ENCODE measurements at places on chromosomes 7 and 10. TPM values are rescaled to one million over a fixed set of nuclear protein-coding genes. Genes with fewer than 3 reads are reported as not detected.

- DNase-seq = no peak
Observed at GRCh38 chr10:112793202-112793921, 156.7 kb upstream of the TCF7L2 start.

GRCh38 chr10:79483948-79484347 lies 28.4 kb upstream of the EIF5AL1 start:
- no peak for DNase-seq

- peak; percentile 28 for DNase-seq
Observed at GRCh38 chr7:100434297-100435144, 1.8 kb downstream of the PPP1R35 start.

The TYSND1 gene
- 11.3 TPM for total RNA-seq

The SLC35G1 gene
- 5.7 TPM for total RNA-seq

DNA sequence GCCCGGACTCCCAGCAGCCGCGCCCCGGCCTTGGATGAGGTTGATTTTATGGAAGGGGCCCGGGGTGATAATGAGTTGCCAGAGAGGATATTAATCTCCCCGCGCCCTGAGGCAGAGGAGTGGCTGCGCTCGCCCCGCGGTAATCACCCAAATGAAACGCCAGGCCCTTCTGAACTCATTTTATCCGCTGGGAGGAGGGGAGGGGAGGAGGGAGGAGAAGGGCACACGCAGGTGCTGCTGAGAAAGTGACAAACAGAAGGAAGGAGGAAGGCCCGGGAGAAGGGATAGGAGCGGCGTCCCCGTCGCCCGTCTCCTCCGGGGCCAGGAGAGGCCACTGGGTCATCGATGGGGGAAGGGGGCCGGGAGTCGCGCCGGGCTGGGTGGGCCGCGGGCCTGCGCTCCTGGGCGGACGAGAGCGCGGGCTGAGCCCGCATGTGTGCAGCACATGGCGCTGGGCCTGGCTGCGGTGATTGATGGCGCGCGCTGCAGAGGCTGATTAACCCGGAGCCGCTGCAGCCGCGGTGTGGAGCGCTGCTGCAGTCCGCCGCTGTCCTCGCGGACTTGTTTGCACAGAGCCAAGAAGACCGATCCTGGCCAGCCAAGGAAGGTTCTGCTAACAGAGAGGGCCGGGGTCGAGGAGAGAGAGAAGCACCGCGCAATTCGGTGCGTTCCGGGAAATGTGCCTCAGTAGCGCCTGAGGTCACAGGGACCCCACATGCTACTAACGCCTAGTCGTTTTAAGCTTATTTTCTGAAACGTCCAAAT lies 6.5 kb downstream of the MNX1 start:
- no peak for DNase-seq

DNA sequence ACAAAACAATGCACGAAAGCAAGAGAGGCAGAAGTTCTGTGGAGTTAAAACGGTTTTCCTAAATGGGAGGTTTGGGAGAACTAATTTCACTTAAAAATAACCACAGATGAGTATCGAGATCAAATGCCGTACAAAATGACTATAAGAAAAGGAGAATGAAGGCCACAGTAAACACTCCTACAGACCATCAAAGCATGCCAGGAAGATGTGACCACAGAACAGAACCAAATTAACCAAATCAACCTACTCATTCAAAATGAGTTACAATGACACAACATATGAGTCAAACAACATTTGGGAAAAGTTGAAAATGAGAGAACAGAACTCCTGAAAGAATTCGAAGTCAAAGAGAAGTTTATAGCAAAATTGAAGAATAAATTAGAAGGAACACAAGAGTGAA lies 24.3 kb upstream of the DOCK1 start:
- DNase-seq = no peak

The FXYD4 gene
- total RNA-seq = 6.0 TPM

The AEBP1 gene
- total RNA-seq = 195 TPM

The AOC1 gene
- 0.34 TPM for total RNA-seq

The FEZF1 gene
- not detected for total RNA-seq

DNA sequence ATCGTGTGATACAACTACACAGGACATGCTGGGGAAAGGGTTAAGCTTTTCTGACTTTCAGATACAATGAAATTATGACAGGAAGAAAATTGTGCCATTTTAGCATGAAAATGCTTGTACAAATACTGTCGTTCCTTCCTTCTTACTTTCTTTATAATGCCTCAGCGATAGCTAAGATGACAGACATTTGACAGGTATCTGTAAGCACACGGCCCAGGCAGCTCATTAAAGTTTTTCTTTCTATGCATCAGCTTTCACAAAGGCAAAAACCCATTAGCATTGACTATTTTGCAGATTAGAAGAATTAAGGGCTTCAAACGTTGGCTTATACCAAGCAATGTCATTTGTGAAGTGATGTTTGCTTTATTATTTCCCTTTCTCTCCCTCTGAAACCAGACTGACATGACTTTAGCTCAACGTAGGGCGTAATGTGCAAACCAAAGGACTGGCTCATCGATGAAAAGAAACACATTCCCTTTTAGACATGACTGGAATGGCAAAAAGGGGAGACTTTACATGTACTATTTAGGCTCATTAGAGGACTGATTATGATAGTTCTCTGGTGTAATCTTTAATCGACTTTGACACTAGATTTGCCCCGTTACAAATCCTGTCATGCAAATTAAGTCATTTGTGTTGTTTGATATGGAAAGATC lies 258.4 kb upstream of the SP8 start:
- no peak for DNase-seq

The MBL2 gene
- not detected for total RNA-seq

DNA sequence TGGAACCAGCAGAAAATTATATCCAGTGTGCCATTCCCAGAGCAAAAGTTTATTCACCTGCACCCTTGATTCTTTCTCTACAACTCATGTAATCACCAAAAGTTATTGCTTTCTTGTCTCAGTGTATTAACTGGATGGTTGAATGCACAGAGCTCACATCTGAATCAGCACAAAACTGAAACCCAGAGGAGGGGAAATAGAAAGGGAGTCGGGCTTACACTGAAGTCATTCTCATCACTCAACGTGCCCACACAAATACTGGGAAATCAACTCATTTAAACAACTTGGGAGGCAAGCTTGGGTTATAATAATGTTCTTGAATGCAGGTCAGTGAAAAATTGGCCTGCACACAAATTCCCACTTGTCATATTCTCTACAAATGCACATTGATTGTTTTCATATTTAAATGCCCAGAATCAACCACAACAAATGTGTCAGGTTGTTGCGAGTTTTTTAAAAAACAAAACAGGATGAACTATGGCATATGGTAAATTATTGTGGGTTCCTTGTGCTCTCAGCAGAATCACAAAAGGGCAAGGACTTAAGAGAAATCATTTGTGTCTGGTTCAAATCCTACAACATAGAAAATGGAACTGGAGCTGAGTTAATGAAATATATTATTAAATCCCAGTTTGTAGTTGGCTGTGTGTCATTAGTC lies 125.9 kb upstream of the NOBOX start:
- no peak for DNase-seq

GRCh38 chr7:46282155-46282554 lies 361.1 kb upstream of the IGFBP3 start:
- DNase-seq = no peak

The SLC16A12 gene
- total RNA-seq = 1.5 TPM

The MET gene
- 70.0 TPM for total RNA-seq

The SLC18A2 gene
- 1.9 TPM for total RNA-seq

GRCh38 chr10:96745950-96746349 lies 25.6 kb upstream of the PIK3AP1 start:
- DNase-seq = no peak

DNA sequence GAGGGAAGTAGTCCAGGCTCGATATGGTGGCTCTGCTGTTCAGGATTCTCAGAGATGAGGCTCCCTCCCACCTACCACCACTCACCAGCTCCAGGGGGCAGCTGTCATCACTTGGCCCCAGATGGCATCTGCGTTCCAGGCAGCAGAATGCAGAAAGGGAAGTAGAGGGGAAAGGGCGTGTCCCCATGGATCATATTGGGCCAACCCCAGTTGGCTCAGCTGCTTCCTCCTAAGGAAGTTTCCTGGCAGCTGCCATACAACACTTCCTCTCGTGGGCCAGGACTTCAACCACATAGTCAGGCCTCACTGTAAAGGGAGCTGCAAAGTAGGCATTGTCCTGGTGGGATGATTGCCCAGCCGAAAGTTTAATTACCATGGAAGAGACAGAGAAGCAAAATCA lies 1.6 kb upstream of the TEX36 start:
- no peak for DNase-seq

GRCh38 chr10:11594589-11595394 lies 16.7 kb downstream of the USP6NL start:
- DNase-seq = no peak

DNA sequence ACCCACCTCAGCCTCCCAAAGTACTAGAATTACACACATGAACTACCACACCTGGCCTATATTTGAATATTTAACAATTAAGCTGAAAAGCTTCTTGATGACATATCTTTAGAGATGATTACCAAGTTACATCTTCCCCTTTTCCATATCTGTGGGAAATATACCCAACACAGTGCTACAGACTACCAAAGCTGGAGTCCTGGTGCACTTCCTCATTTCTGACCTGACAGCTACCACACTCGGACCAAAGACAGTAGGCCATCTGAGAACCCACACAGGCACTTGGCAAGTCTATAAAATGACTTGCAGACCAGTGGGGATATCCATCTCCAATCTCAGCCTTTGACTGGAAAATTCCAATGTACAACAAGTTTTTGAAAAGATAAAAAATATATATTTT lies 270.4 kb upstream of the KLF14 start:
- no peak for DNase-seq

DNA sequence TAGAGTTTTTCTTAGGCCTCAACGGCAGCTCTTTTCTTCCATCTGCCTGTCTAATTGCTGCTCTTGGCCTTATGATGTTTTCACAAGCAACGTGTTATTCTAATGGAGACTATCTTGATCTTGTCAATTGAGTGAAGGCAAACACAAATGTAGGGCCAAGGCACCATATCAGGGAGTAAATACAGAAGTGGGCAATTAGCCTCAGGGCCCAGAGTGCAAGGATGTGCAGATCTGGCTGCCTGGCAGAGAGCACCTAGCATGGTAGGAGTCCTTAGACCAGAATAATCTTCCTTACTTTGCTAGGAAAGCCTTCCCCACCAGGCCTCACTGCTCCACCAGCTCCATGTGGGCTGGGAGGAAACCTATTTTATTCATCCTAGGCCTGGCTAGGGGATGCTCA lies 590.9 kb downstream of the LRMDA start:
- no peak for DNase-seq

DNA sequence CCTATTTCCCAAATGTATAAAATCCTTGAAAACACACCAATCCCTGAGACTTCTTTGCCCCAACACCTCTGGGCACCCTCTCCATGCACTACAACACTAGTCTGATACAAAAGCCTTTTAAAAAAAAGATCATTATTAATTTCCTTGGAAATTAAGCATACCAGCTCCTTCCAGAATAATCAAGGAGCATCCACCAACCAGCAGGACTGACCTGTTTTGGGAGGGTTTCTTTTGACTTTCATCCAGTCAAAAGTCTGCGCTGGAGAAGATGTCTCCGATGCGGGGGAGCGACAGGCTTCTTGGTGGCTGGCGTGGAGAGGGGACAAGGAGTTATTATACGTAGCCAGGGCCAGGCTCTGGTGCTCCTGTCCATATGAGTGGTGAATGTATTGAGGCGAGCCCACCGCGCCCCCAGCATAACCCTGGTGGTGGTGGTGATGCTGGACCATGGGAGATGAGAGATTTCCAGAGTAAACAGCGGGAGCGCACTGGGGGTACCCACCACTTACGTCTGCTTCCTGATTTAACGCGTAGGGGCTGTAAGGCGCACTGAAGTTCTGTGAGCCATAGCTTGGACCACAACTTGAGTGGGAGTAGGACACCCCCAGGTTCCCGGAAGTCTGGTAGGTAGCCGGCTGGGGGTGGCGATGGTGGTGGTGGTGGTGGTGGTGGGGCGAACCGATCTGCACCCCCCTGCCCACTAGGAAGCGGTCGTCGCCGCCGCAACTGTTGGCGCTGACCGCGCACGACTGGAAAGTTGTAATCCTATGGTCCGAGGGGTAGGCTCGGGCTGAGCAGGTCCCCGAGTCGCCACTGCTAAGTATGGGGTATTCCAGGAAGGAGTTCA lies 527 bp downstream of the HOXA1 start:
- peak; percentile 82 for DNase-seq

- no peak for DNase-seq
Observed at GRCh38 chr7:117830422-117830954, 42.8 kb downstream of the CTTNBP2 start.

- DNase-seq = no peak
Observed at GRCh38 chr7:106731187-106731586, 70.2 kb upstream of the CCDC71L start.

The LRMDA gene
- 21.0 TPM for total RNA-seq

DNA sequence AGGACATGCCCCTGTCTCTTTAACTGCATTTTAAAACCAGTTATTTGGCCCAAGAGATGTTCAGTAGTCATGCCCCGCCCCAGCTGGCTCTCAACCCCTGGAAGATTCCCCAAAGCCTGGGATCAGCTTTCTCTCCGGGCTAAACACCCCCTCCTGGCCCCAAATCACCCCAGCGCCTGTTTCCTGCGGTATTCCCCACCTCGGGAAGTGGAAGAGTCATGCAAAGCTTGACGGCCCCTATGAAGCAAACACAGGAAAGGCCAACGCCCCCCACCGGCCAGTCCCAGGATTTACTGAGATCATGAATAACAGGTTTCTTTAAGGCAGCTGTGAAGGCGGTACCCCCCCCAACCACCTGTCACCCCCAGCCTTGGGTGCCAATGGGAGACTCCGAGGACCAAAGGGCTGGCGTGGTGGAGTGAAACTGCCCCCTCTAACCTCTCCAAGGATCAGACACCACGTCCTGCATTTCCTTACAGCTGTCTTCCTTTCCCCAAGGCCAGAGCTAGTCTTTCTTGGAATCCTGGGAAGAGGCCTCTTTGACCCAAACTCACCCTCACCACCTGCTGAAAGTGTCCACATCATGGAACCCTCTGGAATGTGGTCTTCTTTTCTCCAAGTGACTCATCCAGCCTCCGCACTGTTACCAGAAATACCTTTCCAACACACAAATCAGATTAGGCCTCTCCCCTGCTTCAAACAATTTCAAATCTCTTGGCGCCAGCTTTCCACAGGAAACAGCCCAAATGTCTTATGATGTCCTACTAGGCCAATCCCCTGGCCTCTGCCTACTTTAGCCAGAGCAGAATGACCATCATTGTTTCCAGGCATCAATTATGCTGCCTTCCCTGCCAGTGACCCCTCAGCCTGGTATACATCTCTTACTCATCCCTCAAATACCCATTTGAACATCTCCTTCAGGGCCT lies 301.5 kb downstream of the ZEB1 start:
- DNase-seq = no peak

DNA sequence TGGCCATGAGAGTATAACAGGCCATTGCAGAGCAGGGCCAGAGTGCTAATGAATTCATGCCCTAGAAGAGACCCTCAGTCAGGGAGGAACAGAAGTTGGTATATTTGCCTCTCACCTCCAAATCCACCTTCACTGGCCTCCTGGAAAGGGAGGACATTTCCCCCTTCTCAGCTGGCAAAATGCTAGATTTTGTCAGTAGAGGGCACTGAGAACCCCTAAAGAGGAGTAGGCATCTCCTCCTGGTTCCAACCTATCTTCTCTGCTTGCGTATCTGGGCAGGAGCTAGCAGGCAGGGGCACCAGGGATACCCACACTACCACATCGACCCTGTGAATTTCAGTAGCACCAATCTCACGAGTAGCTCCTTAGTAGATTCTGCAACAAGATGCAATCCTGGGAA lies 79.8 kb upstream of the GHITM start:
- DNase-seq = no peak

GRCh38 chr7:120828528-120828927 lies 29.4 kb downstream of the TSPAN12 start:
- DNase-seq = no peak

GRCh38 chr7:12291870-12292269 lies 80.8 kb downstream of the TMEM106B start:
- DNase-seq = no peak

The TWIST1 gene
- not detected for total RNA-seq

- no peak for DNase-seq
Observed at GRCh38 chr7:109577265-109577664, 1007.6 kb downstream of the DNAJB9 start.
